Activated naive CD4-positive, alpha-beta T cell treated with anti-CD3 and anti-CD28 coated beads, Interleukin-2, amount 50 U/mL, for 16 hours (primary cell): ENCODE measurements at places on chromosomes 7 and 10.

GRCh38 chr10:79502561-79503309 lies 9.6 kb upstream of the EIF5AL1 start:
- DNase-seq = no peak

- no peak for DNase-seq
Observed at GRCh38 chr7:34675749-34676374, 17.8 kb downstream of the NPSR1 start.

DNA sequence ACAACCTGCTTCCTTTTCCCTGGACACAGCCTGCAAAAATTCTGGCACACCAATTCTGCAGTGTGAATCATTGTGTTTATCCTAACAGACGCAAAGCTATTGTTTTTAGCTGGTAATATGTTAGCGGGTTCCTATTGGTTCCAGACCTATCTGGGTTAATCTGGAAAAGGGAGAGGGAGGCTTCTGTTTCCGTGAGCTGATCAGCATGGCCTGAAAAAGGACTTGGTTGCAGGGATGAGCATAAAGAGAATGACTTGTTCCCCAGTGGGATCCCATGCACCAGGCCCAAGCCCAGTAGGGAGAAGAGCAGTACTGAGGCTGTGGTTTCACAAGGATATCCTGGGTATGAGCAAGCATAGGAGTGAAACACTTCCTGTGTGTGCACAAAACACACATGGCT lies 78.4 kb downstream of the PDE1C start:
- no peak for DNase-seq

DNA sequence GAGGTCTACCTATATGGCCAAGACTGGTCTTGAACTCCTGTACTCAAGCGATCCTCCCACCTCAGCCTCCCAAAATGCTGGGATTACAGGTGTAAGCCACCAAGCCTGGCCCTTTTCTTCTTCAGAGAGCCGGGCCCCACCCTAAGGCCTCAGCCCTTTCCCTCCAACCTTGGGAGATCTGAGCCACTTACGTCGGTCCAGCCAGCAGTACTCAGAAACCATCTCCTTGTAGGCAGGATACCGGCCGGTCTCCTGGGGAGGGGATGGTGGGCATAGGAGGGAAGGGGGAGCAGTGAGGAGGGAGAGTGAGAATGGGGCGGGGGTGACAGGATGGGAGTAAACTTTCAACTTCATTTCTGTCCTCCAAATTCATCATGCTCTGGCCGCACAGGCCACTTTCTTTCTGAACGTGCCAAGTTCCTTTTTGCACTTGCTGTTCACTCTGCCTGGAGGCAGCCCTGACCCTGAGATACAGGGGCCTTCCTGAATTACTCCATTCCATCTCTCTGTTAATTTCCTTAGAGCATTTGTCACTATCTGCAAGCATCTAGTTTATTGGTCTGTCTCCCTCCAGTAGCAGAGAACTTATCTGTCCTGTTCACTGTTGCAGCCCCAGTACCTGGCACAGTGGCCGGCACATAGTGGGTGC lies 10.4 kb downstream of the PDZD7 start:
- DNase-seq = no peak

DNA sequence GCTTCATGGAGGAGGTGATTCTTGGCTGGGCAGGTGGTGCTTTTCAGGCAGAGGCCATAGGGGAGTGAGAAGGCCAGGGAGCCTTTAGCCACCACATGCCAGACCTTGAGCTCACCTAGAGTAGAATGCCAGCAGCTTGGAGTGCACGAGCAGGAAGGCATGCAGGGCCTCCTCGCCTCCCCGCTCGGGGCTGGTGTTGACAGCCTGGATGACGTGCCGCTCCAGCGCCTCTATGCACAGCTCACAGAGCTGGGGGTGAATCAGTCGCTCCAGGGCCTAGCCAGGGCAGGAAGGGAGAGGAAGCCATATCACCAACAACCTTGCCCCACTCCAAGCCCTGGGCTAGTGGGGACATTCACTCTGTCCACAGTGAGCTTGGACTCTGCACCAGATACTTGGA lies 15.7 kb downstream of the HPS1 start:
- no peak for DNase-seq

DNA sequence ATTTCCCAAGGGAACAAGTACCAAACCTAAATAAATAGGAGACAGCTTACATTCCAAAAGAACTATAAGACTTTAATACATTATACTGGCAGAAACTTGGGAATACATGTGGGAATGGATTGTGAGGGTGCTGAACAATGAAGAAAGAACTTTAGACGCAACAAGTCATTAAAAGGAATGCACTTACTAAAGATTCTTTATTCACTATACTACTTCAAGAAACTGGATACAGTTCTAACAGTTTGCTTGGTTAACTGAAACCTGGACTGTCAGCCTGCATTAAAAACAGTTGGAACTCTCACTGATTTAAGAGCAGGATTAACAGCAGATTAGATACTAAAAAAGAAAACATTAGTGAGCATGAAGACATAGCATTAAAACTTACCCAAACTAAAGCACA lies 12.0 kb downstream of the CACUL1 start:
- no peak for DNase-seq

DNA sequence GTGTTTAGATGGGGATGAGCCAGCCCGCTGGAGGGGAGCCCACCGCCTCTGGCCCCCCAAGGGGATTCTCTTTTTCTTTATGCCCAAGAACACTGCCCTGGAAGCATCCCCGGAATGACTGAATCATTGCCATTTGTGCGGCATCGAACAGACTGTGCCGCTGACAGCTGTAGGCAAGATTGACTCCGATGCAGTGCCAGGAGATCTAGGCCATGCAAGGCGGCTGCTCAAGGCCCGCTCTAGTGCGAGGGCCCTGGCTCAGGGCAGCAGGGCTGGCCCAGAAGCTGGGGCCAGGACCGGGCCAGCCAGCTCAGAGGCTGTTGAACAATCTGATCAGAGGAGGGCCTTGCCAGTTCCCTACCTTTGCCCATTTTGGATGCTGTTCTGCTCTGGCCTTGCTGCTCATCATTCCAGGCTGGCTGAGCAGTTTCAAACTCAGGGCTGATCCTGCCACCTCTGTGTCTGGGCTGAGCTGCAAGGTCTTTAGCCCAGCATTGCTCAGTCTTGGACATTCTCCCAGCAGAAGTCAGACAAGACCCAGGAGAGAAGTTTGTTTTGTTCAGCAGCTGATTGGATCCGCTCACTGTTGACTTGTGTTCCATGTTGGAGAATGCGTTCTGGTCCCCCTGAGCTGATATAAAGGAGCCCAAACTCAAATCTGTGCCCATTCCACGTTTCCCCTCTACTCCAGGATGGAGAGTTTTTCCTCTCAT lies 485.3 kb upstream of the GALNT17 start:
- no peak for DNase-seq
